ENCODE measurements at places on chromosomes 7 and 10.

DNA sequence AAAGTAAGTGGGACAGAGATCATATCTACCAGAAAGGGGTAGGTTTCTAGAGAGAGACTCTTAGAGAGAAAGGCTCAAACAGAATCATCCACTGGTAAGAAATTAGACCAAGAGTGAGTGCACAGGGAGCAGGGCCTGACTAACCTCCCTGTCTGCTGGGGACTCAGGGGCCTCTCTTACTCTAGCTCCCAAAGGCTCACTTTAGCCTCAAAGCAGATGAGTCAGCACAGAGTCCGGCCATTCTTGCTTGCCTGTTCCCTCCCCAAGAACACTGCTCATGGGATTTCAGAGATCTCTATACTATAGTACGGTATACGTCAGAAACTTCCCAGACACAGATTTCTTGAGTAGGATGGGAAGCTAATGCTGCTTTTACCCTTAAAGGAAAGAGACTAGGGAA lies 32.7 kb downstream of the RBM28 start:
- DNase-seq, result no peak

- peak; percentile 65 for DNase-seq
These were observed 290.8 kb downstream of the NXPH1 start for GRCh38 chr7:8724080-8724718.

- DNase-seq, result no peak
These were observed 155.4 kb upstream of the VWC2 start for GRCh38 chr7:49618028-49618427.

GRCh38 chr7:988963-989529 lies 6.1 kb downstream of the CYP2W1 start:
- DNase-seq, result no peak

GRCh38 chr7:131231381-131232220 lies 96.1 kb upstream of the MKLN1 start:
- DNase-seq, result no peak

- no peak for DNase-seq
These were observed 996 bp downstream of the ADAM12 start for GRCh38 chr10:126387041-126387921.

GRCh38 chr10:25912866-25913265 lies 21.2 kb upstream of the MYO3A start:
- DNase-seq, result no peak

DNA sequence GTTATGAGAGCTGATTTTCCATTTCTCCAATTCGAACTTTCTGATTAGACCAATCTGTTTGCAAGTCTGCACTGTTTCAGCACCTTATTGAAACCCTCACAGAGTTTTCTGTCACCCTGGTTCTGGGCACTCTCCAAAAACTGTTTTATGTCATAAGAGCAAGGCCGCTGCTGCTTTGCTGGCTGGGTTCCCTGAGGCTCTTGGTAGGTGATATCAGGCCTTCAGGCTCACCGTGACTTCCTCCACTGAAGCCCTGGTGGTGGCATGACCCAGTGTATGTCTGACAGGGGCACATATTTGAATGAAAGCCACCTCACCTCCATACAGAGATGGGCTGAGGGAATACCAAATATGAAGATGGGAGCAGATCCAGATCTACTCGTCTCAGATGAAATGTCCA lies 8.3 kb downstream of the RABGEF1 start:
- DNase-seq, result no peak

GRCh38 chr10:20970708-20971107 lies 73.6 kb upstream of the NEBL start:
- no peak for DNase-seq

DNA sequence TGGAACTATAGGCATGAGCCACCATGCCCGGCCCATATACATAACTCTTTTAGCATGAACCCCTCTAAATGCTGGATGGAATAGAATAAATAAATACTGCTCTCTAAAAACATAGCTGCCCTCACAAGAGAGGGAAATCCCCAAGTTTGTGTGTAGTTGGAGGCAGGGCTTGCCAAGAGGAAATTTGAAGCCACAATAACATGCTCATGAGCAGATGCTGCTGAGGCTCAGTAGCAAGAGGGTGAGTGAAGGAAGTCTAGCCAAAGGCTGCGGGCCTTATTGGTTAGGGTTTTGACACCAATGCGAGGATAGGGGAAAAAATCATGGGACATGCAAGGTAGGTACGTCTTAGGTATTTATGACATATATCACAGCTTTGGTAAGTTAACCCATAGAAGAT lies 17.3 kb downstream of the TPK1 start:
- DNase-seq, result no peak

DNA sequence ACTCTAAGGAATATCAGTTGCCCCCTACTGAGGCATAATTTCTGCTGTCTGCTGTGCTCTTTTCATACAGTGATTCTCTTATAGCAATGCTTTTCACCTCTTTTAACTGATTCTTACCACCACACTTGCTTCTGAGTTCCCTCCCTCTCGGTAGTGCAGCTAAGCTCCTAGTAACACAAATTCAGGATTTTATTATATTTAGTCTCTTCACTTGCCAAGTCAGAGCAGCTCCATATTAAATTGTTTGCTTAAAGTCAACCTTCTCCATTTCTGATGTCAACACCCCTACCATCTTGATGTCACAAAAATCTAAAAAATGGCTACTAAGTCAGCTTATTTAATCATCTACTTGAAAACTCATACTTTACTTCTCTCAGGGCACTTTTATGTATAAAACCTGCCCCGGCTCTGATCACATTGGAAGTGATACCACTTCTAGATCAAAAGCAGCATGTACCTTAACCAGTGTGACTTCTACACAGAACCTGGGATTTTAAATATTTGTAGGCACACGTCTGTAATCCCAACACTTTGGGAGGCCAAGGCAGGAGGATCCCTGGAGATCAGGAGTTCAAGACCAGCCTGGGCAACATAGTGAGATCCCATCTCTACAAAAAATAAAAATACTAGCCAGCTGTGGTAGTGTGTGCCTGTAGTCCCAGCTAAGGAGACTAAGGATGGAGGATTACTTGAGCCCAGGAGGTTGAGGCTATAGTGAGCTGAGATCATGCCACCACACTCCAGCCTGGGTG lies 55.3 kb downstream of the GDI2 start:
- DNase-seq, result no peak

- no peak for DNase-seq
These were observed 44.8 kb downstream of the MALSU1 start for GRCh38 chr7:23343806-23344475.

DNA sequence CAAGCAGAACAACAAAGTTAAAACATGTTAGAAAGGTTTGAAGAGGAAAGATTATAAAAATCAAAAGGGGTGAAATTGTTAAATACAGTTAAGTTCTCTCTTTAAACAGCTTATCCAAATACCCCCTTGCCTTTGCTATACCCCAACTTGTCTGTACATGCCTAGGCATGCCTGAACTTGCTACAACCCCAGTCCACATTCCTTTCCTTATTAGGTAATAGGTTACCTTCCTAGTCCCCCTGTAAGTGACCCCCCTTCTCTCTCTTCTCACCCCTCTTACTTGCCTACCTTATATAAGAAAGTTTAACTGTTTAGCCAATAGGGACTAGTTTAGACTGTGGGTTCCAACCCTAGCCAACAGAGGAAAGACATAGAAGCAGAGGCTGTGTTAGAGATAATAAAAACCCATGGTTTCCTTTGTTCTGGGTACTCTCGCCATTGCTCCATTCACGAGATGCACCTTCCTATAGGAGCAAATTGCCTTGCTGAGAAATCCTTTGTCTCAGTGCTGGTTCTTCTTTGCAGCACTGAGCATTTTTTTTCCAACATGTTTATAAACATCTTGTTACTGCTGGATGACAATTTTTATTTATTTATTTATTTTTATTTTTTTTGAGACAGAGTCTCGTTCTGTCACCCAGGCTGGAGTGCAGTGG lies 282.2 kb upstream of the GALNT17 start:
- DNase-seq, result no peak

DNA sequence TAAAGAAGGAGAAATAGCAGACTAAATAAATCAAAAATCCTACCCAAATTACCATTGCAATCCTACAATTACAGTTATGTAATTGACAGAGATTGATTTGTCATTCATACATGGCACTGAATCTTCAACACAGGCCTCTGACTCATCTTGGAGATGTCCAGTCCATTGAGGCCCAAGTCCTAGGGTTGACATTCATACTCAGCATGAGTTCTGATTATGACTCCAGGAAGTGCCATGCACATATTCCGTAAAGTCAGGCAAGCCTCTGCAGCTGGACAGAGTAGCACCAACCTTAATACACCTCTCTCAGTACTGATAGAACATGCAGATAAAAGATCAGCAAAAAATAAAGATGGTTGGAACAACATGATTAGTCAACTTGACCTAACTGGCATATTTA lies 353.7 kb upstream of the NFE2L3 start:
- no peak for DNase-seq

GRCh38 chr10:3167611-3168330 lies 4.8 kb downstream of the PITRM1 start:
- no peak for DNase-seq

GRCh38 chr10:3792710-3793219 lies 7.8 kb upstream of the KLF6 start:
- no peak for DNase-seq

DNA sequence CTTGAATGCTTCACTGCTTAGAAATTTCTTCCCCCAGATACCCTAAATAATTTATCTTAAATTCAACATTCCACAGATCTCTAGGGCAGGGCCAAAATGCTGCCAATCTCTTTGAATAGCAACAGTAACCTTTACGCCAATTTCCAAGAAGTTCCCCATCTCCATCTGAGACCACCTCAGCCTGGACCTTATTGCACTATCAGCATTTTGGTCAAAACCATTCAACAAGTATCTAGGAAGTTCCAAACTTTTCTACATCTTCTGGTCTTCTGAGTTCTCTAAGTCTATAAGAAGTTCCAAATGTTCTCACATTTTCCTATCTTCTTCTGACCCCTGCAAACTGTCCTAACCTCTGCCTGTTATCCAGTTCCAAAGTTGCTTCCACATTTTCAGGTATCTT lies 1306.9 kb upstream of the SORCS1 start:
- DNase-seq, result no peak

DNA sequence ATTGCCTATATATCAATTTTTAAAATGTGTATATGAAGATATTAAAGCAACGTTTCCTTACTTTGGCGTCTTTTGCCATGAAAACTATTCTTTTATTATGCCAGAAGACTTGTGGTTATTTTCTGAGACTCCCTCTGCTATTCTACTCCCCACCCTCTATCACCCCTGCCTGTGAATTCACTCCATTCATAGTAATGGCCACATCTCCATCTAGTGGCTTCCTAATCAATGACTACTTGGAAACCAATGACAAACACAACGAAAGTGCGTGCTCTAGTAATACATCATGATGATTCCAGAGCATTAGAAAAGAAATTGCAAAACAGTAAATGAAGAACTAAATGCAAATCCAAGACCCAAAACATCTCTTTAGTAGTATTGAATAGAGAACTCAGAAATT lies 186.7 kb upstream of the HGF start:
- DNase-seq, result peak; percentile 16

- DNase-seq, result no peak
These were observed 12.9 kb downstream of the BHLHA15 start for GRCh38 chr7:98223898-98224700.

DNA sequence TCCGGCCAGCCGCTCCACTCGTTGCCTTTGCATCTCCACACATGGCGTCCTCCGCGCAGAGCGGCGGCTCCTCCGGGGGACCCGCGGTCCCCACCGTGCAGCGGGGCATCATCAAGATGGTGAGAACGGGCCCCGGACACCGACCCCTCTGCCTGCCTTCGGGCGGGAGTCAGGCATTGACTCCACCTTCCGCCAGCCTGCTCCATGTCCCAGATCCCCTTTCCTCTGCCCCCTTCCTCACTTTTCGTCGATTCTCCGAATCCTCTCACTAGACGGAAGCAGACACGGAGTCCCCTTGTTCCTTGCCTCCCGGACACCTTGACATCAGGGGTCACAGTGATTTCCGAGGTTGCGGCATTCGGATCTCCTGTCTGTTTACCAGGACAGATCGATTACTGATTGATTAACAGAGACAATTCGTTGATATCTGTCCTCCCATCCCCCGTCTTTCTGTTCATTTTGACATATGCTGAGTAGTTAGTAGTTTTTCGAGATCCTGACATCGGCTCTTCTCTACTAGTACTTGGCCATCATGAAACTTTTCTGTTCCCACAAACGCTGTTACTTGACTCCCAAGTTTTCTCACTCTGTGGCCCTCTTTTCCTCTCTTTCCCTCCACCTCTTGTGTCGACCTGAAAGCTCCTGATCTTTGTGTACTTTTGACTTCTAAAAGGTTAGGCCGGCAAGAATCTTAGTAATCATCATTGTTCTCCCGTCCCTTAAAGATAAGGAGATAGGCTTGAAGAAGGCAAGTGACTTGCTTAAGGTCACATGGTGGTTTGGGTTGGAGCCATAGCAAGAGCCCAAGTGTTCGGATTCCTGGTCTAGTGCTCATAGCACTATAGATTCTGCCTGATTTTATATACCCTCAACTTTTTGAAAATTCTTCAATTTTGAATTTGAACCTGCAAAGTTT lies 597 bp downstream of the SND1 start:
- DNase-seq, result no peak

- DNase-seq, result no peak
These were observed 3.2 kb downstream of the TRIL start for GRCh38 chr7:28954946-28955345.

DNA sequence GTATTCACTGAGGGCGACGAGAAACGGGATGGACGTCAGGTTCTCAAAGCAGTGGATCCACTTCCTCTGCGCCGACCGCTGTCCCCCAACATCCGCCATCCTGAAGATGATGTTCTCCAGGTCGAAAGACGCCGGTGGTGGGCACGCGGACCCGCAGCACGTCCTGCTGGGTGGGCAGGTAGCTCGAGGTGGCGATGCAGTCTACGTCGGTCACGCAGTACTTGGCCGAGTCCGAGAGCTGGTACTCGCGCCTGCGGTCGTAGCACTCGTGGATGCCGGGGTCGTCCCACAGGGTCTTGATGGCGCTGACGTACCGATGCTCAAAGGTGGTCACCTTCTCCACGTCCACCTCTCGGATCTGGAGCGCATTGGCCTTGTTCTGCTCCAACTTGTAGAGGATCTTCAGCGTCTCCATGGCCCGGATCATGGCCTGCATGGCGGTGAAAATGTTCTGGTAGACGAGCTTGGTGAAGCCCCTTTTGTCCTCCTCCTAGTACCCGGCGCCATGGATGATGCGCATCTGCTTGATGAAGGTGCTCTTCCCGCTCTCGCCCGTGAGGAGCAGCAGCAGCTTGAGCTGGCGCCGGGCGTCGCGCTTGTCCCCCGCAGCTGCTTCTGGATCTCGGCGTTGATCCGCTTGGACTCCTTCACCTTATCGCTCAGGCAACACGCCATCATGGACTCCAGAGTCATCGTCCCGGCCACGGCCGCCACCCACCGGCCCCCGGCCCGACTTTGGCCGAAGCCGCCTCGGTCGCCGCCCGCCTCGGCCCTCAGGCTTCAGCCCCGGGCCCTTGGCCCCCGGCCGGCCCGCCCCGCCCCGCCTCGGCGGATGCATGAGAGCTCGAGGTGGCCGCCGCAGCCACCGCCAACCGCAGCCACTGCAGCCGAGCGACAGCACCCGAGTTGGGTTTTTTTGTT lies 122.9 kb upstream of the KCTD7 start:
- peak; percentile 54 for DNase-seq
